ENCODE measurements at places on chromosomes 5 and 9. TPM values are rescaled to one million over a fixed set of nuclear protein-coding genes. Genes with fewer than 3 reads are reported as not detected.

- no peak for DNase-seq
These were observed 35.1 kb downstream of the LIX1 start for GRCh38 chr5:97107318-97107717.

- peak; percentile 6 for DNase-seq
These were observed 234.4 kb upstream of the ATP10B start for GRCh38 chr5:161086461-161086860.

Gene TNFAIP8
- total RNA-seq: 12.7 TPM

Gene TNFSF8
- not detected for total RNA-seq

Gene WHRN
- 3.5 TPM for total RNA-seq

Gene NFIB
- total RNA-seq: 3.8 TPM

- no peak for DNase-seq
These were observed 122.6 kb upstream of the IRX2 start for GRCh38 chr5:2874099-2874498.

Gene CHSY3
- total RNA-seq: not detected

Gene ZNF189
- total RNA-seq: 11.6 TPM

Gene ACOT12
- not detected for total RNA-seq

DNA sequence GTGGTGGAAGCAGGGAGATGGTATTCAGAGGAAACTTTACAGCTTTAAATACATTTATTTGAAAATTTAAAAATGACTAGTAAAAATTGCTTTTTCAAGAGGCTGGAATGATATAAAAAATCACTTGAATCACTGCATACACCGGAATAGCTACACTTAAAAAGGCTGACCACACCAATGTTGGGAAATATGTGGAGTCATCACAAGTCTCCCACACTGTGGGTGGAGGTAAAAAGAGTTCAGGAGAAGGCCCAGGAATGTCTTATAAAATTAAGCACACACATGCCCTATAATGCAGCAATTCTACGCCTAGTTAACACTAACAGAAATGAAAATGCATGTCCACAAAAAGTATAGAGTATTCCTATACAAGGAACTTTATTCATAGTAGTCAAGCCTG lies 198.1 kb downstream of the ROR2 start:
- no peak for DNase-seq

Gene MCIDAS
- total RNA-seq: not detected

Gene HAPLN1
- total RNA-seq: 8.4 TPM

Gene FOXI1
- total RNA-seq: not detected

GRCh38 chr5:149370878-149371277 lies 8.2 kb downstream of the IL17B start:
- DNase-seq: no peak

- DNase-seq: no peak
These were observed 81.9 kb downstream of the ISL1 start for GRCh38 chr5:51465165-51465564.

GRCh38 chr9:69019808-69020207 lies 5.9 kb upstream of the PRKACG start:
- DNase-seq: no peak

Gene SHLD3
- total RNA-seq: 1.3 TPM

Gene UNC5A
- not detected for total RNA-seq

DNA sequence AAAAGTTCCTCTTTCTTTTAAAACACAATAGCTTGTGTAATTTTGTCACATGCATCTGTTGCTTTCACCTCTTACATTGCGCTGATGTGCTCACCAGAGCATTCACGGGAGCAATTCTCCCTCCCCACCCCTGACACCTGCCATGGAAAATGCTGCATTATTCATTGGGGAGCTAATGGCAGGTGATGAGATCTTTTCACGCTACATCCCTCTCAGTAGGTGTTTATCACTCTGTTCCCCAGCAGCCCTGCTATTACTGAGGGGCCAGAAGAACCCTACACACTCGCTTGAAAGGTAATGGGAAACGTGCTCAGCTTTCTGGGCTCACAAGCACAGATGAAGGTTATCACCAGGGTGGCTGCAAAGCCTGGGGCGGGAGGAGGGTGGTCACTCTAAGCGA lies 398.0 kb downstream of the PSAT1 start:
- no peak for DNase-seq

GRCh38 chr9:89730715-89731114 lies 125.9 kb downstream of the GADD45G start:
- DNase-seq: no peak

GRCh38 chr5:178514851-178515418 lies 75.3 kb downstream of the COL23A1 start:
- no peak for DNase-seq

- no peak for DNase-seq
These were observed 46.8 kb downstream of the CHSY3 start for GRCh38 chr5:129951039-129951438.

Gene FOXD4L3
- not detected for total RNA-seq

Gene BARHL1
- total RNA-seq: not detected

DNA sequence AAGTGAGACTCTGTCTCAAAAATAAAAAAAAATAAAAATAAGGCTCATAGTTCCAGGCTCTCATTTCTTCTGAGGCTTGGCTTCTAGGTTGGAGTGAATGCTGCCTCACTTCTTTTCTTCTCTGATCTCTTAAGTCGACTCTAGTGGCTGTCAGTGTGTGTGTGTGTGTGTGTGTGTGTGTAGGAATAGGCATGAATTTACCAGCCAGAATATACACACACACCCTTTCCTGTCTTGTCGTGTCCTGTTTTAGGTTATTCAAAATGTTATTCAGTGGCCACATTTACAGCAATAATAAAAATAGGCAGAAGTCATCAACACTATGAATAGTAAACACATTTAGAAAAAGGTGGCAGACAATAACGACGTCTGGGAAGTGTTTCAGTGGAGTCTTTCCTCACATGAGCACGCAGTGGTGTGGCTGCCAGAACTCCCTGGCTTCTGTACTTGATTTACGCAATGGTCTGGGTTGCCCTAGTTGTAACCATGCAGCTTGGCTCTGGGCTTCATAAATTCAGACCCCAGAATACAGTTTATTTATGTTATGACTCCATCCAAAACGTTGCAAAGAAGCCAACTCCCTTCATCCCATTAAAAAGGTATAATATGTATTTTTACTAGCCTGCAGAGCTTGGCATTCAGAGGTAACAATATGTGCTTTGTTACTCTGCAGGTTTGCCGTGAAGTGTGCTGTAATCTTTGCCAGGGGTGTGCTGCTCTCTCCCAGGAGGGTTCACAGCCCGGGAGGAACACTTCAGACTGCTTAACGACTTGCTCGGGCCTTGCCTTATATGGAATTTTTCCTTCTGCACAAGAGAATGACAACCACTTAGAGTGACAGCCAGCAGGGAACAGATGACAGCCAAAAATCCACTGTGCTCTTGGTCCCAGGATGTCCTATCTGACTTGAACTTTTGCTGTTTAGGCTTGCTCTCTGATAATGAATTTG lies 34.4 kb upstream of the PALM2AKAP2 start:
- DNase-seq: no peak

- DNase-seq: no peak
These were observed 182.4 kb downstream of the RGS3 start for GRCh38 chr9:113645978-113646253.
